Muscle of back (tissue), 13 donors: ENCODE measurements at places on chromosomes 6 and 20. TPM values are rescaled to one million over a fixed set of nuclear protein-coding genes. Genes with fewer than 3 reads are reported as not detected.

- no peak for DNase-seq
Measured at GRCh38 chr6:7328243-7328642, 15.2 kb upstream of the SSR1 start.

DNA sequence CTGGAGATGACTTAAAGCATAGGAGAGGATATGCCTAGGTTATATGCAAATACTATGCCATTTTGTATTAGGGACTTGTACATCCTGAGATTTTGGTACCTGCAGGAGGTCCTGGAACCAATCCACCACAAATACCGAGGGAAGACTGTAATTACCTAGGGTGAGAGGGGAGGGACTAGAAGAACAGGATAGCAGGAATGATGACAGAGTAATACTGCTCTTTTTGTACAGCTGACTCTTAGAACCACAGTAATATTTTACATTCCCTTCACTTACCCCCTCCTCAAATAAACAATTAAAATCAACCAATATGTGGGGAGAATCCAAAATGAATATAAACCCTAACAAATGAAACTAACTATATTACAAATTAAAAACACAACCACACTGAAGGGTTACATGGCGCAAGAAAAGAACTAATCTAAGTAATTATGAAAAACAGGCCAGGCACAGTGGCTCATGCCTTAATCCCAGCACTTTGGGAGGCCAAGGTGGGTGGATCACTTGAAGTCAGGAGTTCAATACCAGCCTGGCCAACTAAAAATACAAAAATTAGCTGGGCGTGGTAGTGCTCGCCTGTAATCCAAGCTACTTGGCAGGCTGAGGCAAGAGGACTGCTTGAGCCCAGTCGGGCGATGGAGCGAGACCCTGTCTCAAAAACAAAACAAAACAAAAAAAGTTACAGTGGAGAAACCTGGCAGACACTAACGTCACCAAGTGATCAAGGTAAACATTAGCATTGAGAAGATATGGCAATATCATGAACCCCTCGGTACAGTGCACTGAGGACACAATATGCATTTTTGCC is 37.1 kb downstream of the MAP1LC3A start:
- DNase-seq: no peak

DNA sequence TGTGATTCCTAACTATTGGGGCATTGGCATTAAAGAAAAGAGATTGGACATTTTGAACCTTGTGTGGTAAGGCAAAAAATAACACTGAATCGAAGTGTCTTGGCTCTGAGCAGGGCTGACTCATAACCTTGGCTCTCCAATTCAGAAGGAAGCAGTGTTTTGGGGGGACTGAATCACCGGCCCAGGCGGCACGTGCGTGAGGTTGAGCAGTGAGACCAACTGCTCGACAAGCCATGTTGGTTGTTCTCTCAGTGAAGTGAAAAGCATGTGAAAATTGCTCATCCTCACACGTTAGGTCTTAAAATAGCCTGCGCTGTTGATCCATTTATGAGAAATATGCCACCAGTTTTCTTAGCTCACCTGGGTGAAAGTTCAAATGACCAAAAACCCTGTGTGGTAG is 137.8 kb upstream of the SPACA1 start:
- DNase-seq: no peak

The KHDRBS2 gene
- polyA plus RNA-seq: 0.14 TPM

GRCh38 chr20:48528346-48528745 is 299.5 kb downstream of the PREX1 start:
- no peak for DNase-seq

GRCh38 chr20:62738025-62738881 is 29.6 kb downstream of the NTSR1 start:
- DNase-seq: no peak

GRCh38 chr6:131199568-131200272 is 64.5 kb downstream of the AKAP7 start:
- DNase-seq: peak; percentile 71

DNA sequence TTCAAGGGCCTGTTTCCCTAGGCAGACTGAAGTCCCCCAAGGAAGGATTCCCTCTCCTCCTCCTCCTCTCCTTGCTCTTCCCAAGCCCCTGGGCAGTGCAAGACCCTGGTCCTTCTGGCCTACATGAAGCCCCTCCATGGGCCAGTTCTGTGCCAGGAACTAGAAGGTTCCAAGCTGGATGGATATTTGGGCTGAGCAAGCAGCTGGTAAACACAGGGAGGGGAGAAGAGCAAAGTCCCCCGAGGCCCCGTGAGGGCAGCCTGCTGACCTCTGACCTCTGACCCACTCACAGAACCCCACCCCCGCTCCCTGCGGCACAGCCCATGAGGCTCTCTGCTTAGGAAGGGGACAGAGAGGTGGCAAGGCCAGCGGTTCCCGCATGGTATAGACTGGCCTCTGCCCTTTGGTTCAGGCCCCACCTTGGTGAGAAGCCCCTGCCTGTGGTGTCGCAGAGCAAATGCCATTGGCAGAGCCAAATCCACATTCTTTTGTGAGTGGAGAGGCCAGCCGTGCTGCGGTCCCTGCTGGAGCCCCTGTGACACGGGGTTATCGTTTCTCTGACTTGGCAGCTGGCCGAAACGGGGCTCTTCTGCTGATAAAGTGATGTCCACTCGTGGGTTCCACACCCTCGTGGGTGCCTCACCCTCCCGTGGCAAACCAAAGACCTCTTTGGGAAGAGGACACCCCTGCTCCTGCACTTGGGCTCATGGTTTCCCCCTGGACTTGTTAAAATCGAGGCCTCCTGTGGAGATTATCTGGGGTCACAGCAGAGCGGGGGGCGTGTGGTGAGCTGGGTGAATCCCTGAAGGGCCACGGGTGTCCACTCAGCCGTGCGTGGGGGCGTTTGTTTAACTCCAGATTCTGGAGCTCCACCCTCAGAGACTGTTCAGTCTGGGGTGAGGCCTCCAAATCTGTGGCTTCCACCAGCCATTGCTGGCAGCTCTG is 2.1 kb upstream of the CHRNA4 start:
- no peak for DNase-seq

DNA sequence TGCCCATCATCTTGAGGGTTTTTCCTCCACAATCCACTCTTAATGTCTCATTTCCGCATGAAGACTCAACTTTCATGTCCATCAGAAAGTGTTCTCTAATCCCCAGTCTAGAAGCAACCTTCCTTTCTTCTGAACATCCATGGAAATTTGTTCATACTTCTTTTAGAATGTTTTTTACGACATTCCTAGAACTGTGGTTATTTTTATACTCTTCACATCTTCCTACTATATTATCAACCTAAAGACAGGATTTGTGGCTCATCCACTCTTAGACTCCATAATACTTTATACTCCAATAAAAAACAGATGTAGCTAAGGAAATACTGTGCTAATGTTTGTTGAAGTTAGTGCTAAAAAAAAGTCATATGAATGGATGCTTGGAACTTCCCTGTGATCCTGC is 1.4 kb upstream of the CAP2 start:
- DNase-seq: no peak

DNA sequence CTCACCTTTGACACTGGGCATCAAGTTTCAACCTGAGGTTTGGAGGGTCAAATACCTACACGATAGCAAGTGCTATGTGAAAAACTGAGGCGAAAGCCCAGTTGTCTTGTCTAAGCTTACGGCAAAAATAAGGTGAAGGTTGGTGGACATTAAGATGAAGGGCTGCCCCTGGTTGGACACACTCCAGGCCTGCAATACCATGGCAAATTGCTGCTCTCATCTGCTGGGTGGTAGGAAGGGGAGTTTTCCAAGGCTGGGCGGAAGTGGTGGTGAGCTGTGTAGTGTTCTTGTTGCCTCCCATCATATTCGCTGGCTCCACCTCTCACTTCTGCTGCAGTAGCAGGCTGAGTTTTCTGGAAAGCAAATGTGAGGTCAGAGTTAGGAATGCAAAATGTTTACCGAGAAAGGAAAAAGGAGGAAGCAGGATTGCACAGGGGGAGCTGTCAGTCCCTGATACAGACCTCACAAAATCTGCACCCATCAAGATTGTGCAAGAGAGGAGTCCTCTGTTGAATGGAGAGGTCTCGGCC is 33.7 kb downstream of the SCP2D1 start:
- DNase-seq: no peak

- DNase-seq: peak; percentile 45
Measured at GRCh38 chr20:35776513-35777101, 4.8 kb downstream of the PHF20 start.

- DNase-seq: peak; percentile 55
Measured at GRCh38 chr20:54477191-54477955, 2.0 kb downstream of the DOK5 start.

- no peak for DNase-seq
Measured at GRCh38 chr6:139713900-139714506, 339.6 kb upstream of the CITED2 start.

DNA sequence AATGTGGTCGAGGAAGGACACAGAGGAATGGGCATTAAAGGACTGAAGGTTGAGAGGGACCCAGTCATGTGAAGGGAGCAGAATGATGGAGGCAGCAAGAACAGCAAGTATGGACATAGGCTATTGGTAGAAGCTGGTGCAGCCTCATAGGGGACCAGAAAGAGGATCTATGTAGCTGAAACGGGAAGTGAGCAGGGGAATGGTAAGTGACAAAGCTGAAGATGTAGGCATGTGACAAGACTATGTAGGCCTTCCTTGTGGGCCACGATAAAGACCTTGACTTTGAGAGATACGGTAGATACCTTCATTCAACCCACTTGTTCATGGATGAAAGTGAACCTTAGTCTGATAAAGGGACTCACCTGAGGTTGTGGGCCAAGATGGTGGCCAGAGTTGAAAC is 3.5 kb downstream of the CTNNBL1 start:
- no peak for DNase-seq

DNA sequence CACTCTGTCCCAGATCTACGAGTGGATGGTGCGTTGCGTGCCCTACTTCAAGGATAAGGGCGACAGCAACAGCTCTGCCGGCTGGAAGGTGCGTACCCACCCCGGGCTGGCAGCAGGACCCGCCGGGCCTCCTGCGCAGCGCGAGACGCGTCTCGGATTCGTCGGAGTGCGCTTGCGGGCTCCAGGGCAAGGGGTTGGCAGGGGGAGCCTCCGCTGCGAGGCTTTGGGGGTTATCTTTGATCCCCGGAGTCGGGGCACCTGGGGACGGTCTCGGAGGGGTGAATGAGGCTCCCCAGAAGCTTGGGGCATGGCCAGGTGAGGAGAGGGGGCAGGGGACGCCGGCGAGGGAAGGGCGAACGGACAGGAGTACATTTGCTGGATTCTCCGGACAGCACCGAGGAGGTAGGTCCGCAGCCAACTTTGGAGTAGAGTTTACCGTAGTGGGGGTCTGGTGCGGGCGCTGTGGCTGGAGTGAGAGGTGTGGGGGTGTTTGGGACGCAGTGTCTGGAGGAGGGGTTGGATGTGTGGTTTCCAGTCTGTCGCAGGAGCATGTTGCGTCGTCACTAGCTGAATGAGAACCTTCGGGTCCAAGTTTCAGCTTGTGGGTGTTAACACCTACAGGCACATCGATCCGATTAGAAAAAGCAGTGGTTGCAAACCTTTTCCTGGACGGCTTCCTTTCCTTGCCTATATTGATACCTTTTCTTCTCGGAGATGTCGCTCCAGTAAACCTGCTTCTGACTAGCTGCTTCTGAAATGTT is 1.2 kb downstream of the FOXO3 start:
- DNase-seq: no peak

The MCHR2 gene
- polyA plus RNA-seq: not detected

GRCh38 chr6:13228264-13229204 is 99.8 kb downstream of the TBC1D7 start:
- DNase-seq: no peak

GRCh38 chr6:157625111-157625510 is 197.9 kb upstream of the SNX9 start:
- no peak for DNase-seq

DNA sequence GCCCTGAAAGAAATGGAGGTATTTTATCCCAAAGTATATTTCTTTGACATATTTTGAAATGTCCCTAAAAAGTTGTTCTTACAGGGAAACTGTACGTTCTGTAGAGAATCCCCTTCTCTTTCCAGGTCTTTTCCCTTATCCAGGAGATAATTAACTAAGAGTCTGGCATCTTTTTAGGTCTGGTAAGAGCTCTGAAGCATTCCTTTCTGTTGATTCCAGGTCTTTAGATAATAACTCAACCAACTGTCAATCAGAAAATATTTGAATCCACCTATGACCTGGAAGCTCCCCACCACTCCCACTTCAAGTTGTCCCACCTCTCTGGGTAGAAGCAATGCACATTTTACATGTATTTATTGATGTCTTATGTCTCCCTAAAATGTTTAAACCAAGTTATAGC is 26.0 kb upstream of the CENPW start:
- DNase-seq: no peak

The POM121L2 gene
- polyA plus RNA-seq: not detected

- no peak for DNase-seq
Measured at GRCh38 chr20:34403063-34403827, 40.2 kb downstream of the ITCH start.

GRCh38 chr20:7855545-7855944 is 84.7 kb downstream of the HAO1 start:
- no peak for DNase-seq

GRCh38 chr20:3003416-3003815 is 40.0 kb upstream of the GNRH2 start:
- DNase-seq: no peak

DNA sequence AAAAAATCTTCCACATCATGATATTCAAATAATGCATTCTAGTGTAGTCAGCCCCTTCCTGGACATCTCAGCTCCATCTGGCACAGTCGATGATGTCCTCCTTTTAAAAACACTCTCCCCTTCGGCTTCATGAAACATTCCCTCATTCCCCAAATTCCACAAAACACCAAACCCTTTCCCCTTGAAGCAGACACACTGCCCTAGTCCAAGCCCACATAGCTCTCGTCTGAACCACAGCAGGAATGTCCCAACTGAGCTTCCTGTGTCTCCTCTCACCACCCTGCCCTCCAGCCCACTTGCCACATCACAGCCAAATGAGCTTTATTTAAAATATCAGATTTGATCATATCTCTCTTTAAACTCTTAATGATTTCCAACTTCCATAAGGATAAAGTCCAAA is 106.4 kb upstream of the CARMIL1 start:
- DNase-seq: no peak

DNA sequence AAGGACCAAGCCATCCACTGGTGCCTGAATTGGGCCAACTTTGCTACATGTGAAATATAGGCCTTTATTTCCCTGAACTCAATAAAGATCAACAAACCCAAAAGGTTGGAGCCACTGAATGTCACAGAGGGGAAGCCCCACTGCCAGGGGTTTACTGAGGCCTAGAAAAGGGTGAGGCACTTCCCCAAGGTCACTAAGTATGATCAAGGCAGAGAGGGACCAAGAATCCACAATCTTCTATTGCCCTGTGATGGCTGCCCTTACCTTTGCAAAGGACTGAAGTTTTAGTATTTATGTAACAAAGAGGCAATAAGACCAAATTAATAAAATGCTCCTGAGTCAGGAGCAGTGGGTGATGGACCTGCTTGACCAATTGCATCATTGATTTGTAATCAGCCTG is 18.0 kb downstream of the TREM1 start:
- no peak for DNase-seq

The FNDC11 gene
- polyA plus RNA-seq: 0.12 TPM

The PRRC2A gene
- 128 TPM for polyA plus RNA-seq

- no peak for DNase-seq
Measured at GRCh38 chr6:146851837-146852236, 253.1 kb downstream of the ADGB start.

- no peak for DNase-seq
Measured at GRCh38 chr6:7313505-7314165, 636 bp upstream of the SSR1 start.
